Activated T-cell treated with anti-CD3 and anti-CD28 coated beads for 48 hours (primary cell): ENCODE measurements at places on chromosomes 1 and 21.

DNA sequence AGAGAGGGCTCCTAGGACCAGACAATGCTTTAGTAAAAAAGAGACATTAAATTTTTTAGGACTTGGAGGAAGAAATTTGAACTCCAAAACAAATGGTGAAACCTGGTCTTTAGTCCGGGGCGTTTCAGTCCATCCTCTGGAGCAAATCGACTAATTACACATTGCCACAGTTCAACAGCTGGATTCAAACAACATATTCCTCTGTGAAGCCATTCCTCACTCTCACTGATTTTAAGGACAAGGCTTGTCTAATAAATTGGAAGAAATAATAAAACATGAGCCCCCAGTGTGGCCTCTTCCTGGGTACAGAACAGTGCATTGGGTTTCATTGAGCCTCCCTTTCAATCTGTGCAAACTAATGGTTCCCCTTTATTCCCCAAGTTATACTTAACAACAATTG is 165.1 kb downstream of the UCK2 start:
- no peak for DNase-seq

- no peak for DNase-seq
These were observed 16.7 kb upstream of the SERBP1 start for GRCh38 chr1:67446893-67447292.

- no peak for DNase-seq
These were observed 320.5 kb downstream of the KCTD3 start for GRCh38 chr1:215887627-215888026.

DNA sequence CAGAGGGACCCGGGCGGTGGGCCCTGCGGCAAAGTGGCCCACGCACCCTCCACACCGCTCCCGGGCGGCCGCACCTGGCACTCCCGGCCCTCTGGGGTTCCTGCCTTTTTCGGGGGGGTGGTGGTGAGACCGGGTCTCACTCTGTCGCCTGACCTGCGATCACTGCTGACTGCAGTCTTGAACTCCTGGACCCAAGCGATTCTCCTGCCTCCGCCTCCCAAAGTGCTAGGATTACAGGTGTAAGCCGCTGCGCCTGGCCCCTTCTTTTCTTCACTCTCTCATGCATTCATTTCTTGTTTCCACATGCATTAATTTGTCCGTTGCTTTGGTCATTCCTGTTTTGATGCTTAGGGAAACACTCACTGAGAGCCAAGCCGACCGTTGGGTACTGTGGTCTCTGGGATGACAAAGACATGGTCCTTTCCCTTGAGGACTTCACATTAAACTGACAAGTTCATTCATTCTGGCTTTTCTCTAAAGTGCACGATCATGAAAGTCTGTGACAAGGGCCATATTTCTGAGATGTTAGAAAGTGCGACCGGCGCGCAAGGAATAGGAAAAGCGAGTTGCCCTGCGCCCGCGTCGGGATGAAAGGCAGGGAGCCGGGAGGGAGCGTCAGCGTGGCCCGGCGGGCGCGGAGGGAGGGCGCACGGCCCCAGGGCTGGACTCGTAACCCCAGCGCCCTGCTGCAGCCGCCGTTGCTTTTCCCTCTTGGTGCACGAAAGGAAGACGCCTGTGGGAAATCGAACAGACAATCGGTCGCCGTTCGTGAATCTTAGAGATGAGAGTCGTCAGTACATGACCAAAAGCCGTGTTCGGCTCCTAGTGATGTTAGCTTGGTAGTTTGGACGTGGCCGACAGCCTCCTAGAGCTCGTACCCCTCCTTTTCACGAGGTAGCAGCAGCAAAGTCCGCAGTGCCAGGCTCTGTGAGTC is 1.0 kb upstream of the MCOLN2 start:
- no peak for DNase-seq

DNA sequence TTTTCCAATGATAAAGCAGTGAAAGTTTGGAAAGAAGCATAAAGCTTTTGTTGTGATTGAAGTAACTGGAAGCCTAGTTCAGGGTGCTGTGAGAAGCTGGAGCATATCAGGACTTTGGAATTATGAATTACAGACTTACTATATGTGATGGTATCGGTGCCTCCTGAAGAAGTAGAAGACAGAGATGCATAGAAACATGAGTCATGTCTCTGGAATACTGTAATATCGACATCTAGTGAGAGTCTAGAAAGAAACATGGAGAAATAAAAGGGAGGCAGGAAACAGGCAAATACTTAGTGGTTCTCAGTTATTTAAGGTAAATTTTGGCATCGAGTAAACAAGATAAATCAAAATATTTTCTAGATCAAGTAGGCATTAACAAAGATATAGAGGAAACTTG is 103.0 kb downstream of the CAMTA1 start:
- DNase-seq = no peak

DNA sequence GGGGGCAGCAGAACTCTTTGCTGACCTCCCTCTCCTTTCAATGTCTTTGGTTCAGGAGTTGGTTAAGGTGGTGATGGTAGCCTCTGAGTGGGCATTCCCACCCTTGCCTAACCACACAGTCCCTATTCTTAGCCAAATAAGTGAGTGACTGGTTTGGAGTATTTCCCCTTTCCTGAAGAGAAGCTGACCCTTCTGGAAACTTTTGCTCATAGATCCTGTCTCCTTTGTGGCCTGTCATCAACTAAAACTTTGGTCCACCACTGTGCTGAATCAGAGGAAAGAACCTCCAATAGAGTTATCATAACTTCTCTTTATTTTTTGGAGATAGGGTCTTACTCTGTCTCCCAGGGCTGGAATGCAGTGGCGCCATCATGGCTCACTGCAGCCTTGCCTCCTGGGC is 31.1 kb downstream of the C1orf21 start:
- DNase-seq = no peak

DNA sequence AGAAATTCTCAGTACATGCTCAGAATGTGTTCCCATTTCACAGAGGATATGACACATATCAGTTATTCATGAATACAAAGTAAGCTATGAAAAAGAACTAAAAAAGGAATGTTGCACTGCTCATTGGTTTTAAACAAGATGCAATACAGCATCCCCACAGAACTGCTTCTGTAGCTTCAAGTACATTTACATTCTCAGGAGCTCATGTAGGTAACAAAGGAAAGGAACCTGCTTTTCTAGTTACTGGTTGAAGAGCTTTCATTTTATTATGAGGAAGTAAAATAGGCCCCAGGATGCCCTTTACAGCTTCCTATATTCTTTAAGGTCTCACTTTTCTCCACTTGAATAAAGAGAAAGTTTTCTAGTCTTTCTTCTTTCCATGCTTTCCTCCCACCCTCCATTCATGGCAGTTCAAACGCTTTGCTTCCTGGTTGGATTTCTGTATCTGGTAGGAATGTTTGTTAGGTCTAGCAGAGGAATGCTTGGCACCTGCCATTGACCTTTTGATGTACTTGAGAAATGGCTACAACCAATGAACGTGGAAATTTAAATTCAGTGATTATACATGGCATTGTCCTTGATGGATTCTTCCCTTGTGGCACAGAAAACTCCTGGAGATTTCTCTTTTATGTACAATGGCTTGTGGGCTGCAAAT is 27.1 kb upstream of the KCNK2 start:
- no peak for DNase-seq

- DNase-seq = no peak
These were observed 187.7 kb upstream of the USP24 start for GRCh38 chr1:55402671-55403464.

DNA sequence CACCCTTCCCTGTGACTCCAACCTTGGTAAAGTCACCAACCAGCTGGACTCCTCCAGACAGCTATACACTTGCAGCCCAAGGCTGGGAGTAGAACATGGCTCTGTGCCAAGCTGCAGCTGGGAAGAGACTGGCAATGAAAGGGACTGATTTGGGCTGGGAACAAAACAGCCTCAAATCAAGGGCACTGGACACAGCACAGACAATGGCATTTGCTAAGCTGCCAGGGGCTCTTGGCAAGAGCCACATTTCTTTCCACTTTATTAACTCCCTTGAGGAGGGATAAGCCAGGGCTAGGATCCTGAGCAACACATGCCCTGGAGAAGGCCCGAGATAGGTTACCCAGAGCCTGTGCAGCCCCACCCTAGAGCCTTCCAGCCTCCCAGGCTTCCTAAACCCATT is 12.0 kb downstream of the SYT11 start:
- DNase-seq = no peak

DNA sequence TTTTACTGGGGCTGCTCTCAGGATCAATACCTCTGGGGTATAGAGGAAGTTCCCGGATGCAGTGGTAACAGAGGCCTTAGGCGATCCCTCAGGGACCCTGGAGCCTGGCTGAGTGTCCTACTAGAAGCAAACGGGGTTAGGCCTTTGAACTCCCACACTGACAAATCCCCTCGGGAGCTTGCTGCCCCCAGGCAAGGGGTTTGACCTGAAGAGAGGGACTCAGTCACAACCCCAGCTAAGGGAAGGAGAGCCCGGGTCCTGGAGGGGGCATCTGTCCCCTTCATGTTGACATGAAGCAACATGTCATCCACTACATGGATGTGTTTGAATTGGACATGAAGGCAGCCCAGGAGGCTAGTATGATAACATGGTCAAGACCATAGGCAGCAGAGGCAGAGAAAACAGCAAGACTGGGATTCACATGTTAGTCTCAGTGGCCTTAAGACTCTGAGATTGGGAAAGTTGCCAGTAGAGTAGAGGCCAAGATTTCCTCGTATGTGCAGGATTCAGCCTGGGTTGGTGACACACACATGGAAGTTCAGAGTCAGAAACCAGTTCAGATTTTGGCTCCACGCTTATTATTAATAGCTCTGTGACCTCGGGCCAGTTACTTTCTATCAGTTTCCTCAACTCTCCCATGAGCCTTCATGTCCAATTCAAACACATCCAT is 101.5 kb downstream of the KCNN3 start:
- DNase-seq = no peak

GRCh38 chr1:43331688-43332087 is 5.9 kb upstream of the MPL start:
- no peak for DNase-seq
